ENCODE measurements at places on chromosomes 1 and 21.

DNA sequence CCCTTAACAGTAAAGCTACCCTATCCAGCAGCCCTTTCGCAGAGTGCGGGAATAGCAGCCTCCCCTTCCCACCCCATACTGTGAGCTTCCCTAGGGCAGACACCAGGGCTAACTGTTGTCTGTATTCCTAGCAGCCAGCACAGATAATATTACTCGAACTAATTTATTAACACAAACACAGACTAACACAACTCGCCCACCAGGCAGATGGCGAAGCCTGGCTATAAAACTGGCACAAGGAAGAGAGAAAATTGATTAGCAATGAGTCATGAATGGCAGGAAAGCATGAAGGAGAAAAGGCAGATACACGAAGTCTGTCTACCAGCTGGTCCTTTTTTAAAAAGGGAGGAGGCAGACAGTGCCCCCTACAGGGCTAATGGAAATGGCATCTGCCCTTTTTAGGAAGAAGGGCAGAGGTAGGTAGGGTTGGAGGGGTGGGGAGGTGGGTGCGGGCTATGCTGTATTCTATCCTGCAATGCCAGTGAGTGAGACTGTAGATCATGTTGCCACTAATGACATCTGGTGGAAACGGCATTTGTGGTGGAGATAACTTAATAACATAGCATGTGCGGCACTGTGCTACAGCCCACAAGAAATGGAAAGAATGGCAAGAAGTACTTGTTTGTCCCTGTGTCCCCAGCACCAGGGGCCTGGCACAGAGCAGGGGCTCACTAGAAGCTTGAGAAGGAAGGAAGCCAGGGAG lies 30.6 kb upstream of the CTPS1 start:
- DNase-seq = no peak

DNA sequence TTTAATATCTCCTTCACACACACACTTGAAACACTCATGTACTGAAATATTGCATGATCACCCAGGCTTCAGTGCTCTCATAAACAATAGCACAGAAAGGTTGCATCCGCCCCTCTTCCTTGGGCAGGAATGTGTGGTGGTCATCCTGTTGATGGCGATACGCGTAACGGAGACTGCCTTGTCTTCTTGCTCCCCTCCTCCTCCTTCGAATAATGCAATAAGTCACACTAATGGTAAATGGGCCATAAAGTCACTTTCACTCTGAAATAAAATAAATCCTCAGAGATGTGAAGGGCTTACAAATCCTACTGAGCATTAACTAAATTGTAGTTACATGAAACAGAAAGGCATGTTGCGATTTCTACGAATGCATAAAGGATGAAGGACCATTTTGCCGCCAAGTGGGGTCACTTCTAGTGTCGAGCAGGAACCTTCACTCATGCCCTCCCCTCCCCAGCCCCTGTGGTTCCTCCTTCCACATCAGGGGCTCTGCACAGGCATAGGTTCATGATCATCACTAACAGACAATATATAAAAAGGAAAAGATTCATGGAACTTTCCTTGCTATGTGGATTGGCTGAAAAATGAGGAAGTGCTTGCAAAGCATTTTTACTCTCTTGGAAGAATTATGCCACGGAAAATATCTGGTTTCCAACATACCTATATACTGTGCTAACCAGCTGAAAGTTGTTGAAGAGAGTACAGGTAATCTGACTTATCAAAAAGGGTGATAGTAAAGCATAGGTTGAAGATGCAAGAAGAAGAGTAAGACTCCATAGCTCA lies 1.2 kb upstream of the PGBD5 start:
- DNase-seq = no peak

- no peak for DNase-seq
Measured at GRCh38 chr21:41147096-41147978, 20.6 kb upstream of the BACE2 start.

- DNase-seq = no peak
Measured at GRCh38 chr1:109273570-109274288, 9.2 kb downstream of the PSRC1 start.

- no peak for DNase-seq
Measured at GRCh38 chr1:97593192-97593591, 327.6 kb downstream of the DPYD start.

DNA sequence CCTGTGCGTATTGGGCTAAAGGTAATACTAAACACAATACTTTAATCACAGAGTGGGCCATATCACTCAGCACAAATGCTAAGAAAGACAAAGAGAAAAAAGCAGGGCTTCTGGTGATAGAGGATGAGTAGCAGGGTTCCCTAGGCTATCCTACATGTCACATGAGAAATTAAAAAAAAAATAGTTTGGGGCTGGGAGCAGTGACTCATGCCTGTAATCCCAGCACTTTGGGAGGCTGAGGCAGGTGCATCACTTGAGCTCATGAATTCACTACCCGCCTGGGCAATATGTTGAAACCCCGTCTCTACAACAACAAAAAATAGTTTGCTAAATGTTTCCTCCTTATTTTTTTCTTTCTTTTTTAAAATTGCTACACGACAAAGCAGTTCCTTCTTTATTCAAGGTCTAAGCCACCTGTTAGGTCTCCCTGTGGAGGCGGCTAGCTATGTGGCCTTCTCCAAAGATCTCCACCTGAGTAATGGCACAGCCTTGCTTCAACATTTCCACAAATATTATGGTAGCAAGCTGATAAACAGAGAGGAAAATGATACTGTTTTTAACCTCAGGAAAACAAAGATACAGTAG lies 1.5 kb downstream of the ENSA start:
- no peak for DNase-seq

GRCh38 chr1:50981741-50982140 lies 11.7 kb downstream of the CDKN2C start:
- DNase-seq = no peak

DNA sequence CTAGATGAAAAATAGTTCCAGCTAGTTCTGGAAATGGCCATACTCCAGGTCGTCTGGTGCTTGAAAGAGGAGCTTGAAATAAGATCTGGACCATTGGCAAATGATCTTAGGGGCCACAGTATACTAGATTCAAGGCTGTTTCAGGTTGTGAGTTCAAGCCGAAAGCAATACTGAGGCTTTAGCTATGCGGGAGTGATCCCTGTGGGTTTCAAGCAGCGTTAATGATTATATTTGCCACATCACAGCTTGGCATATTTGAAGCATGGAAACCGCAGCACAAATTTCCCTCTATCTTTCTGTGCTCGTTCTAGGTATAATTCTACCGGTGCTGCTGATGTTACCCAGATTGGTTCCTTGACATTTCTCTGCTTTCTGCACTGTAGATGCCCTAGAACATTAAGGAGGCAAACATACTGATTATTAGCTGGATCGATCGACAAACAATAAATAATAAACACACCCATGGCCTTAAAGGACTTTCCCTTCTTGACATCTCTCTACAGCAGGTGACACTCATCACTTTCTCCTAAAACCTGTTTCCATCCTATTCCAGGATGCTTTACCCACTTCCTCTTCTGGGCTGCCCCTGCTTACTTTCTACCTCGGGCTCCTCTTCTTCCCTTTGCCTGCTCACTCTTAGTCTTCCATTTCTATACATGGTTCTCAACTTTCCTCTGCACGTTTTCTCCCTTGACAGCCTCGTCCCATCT lies 40.6 kb upstream of the LYST start:
- no peak for DNase-seq

DNA sequence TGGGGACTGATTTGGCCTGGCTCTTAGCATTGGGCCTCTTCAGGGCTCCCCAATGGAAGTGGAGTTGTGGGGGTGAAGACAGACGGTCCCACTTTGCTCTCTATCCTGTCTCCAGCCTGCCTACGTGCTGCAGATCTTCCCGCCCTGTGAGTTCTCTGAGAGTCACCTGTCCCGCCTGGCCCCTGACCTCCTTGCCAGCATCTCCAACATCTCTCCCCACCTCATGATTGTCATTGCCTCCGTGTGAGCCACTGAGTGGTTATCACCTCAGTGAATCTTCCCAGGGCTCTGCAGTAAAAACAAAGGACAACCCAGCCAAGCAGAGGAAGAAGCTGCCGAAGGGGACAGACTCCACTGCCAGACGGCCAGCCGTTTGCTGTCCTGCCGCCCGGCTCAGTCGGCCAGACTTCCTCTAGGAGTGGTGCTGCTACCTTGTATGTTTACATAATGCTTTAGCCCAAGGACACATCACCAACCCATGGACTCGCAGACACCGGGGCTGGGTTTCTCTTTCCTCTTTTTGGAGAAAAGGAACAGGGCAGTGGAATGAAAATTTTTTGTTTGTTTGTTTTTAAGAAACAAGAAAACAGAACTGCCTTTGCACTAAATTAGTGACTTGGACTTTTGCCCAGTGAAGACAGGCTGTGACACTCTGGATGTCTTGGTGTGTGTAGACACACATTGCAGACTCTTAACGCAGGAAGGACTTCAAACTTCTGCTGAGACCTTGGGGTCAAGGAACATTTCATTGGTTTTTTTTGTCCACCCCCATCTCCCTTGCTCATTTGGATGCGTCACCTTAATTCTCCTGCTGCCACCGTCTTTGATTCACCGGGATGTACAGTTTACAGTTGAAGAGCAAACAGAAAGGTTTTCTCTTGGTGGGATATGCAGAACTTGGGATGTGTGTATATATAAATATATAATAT lies 36.5 kb downstream of the ZBTB17 start:
- DNase-seq = no peak

DNA sequence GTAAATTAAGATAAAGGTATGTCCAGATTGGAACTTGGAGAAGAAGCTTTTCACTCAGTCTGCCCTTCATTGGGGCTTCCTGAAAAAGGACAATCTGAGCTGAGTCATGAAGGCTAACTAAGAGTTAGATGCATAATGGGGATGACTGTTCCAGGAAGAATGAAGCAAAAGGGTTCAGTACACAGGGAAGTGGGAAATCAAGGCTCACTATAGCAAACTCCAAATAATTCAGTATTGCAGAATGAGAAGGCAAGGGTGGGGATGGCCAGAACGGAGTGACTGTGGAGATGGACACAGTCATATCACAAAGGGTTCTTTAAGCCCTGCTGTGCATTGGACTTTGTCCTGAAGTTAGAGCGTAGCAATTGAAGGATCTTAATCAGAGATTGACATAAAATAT lies 158.3 kb downstream of the FGGY start:
- DNase-seq = no peak

DNA sequence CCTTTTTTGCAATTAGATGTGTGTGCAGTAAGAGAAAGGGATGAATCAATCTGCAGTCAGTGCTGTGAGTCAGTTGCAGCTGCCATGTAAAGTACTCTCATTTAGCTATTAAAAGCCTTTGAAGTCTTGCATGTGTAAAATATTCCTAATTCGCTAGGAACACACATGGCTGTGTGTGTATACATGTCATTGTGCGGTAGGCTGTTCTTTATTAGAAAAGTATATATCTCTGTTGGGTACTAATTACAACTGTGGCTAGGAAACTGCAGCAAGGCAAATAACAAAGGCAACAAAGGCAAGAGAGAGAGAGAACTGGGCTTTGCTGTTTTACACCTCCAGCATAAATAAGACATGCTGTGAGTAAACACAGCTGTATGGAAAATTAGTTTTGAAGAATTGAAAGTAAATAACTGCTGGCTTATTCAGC lies 41.7 kb downstream of the EPB41 start:
- DNase-seq = no peak

DNA sequence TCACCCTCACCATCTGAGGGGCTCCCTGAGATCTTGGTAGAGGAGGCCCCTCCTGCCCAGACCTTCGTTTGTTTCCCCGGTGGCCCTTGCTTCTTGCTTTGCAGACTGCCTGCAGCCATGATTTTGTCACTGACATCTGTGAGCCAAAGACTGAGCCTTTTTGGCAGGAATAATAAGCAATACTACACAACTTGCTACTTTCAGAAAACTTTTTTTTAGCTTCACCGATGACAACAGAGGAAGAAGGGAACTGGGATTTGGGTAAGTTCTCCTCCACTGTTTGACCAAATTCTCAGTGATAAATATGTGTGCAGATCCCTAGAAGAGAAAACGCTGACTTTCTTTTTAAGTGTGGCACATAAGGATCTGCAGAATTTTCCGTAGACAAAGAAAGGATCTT lies 11.7 kb upstream of the CD101 start:
- no peak for DNase-seq

GRCh38 chr1:100921110-100921706 lies 25.3 kb downstream of the SLC30A7 start:
- DNase-seq = no peak

- no peak for DNase-seq
Measured at GRCh38 chr1:56180520-56181190, 398.7 kb downstream of the PLPP3 start.

GRCh38 chr1:93129507-93130099 lies 50.5 kb downstream of the MTF2 start:
- DNase-seq = no peak

GRCh38 chr1:54160351-54160750 lies 7.6 kb upstream of the CDCP2 start:
- DNase-seq = no peak

DNA sequence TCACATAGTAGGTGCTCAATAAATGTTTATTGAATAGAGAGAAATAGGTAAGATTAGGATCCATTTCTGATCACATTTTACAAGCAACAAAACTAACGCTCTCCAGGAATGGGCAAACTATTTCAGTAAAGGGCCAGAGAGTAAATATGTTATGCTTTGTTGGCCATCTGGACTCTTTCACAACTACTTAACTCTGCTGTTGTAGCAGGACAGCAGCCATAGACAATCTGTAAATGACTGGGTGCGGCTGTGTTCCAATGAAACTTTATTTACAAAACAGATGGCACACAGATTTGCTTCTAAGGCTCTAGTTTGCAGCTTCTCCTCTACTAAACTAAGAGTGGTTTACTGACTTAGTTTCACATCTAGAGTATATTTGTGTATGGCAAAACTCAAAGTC lies 83.0 kb upstream of the BACH1 start:
- no peak for DNase-seq

- DNase-seq = no peak
Measured at GRCh38 chr1:91672601-91673161, 172.0 kb downstream of the CDC7 start.

DNA sequence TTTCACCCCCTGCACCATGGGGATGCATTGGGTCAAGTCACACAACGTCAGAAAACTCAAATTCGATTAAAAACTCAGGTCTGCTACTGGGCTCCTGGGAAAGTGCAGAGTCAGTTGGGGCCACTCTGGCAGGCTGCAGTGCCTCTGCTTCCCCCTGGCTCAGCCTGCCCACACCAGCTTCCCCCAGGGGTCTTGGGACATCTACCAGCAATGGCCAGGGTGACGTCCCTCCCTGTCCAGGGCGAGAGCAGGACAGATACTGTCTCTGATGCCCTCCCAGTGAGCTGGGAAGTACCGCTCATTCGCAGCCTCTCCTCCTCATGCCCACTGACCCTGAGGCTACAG lies 106.2 kb upstream of the COL6A1 start:
- DNase-seq = no peak

DNA sequence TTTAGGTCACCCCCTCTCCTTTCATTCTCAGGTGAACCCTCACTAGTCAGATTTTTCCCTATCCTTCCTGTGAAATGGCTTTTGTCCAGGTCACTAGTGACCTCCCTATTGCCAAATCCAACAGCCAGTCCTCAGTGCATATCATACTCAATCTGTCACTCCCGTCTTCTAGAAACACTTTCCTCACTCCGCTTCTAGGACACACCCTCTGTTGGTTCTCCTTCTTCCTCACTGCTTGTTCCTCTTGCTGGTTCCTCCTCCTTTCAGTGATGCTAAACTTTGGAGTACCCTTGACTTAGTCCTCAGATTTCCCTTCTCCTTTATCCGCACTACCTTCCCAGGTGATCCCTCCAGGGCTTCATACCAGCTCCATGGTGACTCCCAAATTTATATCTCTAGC lies 94.3 kb downstream of the RNF220 start:
- no peak for DNase-seq

Data from substantia nigra (tissue), 51 donors.